ENCODE measurements at places on chromosomes 13 and 19. TPM values are rescaled to one million over a fixed set of nuclear protein-coding genes. Genes with fewer than 3 reads are reported as not detected.

ZNF829 gene
- total RNA-seq: 0.70 TPM

ERICH6B gene
- not detected for total RNA-seq

FAM124A gene
- total RNA-seq: 49.7 TPM

GRCh38 chr19:13764821-13765394, 586 bp downstream of the MRI1 start:
- H3K27me3 ChIP-seq: no peaks in the 10 kb centered on the region
- peak overlapping the region; percentile 78 for H3K4me3 ChIP-seq
- no peaks in the 10 kb centered on the region for H3K4me1 ChIP-seq
- H3K27ac ChIP-seq: no peak overlapping the region
- peaks cover 35% of the 10 kb centered on the region for H3K36me3 ChIP-seq

DNA sequence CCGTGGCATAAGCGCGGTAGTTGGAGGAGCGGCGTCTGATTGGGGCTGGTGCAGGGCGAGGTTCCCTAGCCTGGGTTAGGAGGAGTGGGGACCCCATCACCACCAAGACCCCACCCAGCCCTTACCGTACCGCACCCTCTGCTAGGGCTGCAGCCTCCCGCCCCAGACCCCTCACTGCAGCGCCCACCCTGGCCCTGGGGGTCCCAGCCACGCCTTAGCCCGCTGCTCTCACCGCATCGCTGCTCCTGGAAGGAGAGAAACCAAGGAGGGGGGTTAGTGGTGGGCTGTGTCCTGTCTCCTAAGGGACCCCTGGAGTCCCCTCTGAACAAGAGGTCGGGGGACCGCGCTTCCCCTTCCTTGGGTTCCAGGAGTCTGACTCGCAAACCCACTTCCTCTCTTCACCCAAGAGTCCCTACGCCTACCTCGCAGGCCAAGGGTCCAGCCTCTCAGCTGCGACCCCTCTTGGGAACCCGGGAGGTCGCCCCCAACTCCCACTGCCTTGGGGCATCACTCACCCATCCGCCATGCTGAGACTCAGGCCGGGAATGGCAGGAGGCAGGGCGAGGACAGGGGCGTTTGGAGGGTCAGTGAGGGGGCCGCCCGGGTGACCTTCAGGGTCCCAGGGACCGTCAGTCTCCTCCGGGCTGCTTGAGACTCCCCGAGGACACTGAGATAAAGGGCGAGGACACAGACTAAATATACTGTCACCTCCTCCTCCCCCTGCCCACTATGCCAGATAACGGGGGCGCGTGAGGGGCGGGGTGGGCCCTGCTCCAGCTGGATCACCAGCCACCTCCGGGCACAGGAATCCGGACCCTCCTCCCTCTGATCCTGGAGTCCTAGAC, at the start of gene TNNI3:
TSS of gene TNNI3 (minus strand) at position 669 of the 845 bp plus-strand sequence. CDS start at position 526, 143 bp downstream.
- H3K4me1 ChIP-seq: no peaks in the 10 kb centered on the region
- peak within 1 kb of the TSS; percentile 70 for H3K4me3 ChIP-seq
- DNase-seq: no peak
- H3K27me3 ChIP-seq: no peaks in the 10 kb centered on the region
- H3K27ac ChIP-seq: no peak within 1 kb of the TSS

- no peak for DNase-seq
- H3K27me3 ChIP-seq: no peaks in the 10 kb centered on the region
- H3K4me3 ChIP-seq: no peak overlapping the region
- peak overlapping the region; percentile 70 for H3K27ac ChIP-seq
Measured at GRCh38 chr19:2333807-2334211, 5.3 kb downstream of the SPPL2B start.

- H3K4me3 ChIP-seq: no peak overlapping the region
- H3K27ac ChIP-seq: no peak overlapping the region
- peak; percentile 60 for DNase-seq
- H3K4me1 ChIP-seq: peaks cover 13% of the 10 kb centered on the region
Measured at GRCh38 chr13:75889427-75889826, 253.3 kb downstream of the LMO7 start.

DNA sequence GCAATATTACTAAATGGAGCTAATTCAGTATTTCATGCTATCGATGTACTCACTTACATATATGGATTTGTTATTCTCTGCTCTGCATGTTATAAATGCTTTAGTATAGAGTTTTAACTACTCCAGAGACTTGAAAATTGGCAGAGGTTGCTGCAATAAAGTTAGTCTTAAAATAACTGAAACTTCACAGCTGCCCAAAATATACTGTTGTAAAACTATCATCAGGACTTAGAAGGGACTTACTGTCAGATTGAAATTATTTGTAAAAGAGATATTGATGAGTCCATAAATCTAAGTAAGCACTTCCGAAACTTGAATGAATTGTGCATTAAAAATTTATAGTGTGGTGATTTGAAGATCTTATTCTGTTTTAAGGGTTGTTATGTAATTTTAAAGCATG, 1178.2 kb upstream of the PCDH20 start:
- no peaks in the 10 kb centered on the region for H3K4me1 ChIP-seq
- DNase-seq: no peak
- H3K4me3 ChIP-seq: no peak overlapping the region
- no peak overlapping the region for H3K27ac ChIP-seq
- H3K27me3 ChIP-seq: no peaks in the 10 kb centered on the region
- no peaks in the 10 kb centered on the region for H3K36me3 ChIP-seq

DNA sequence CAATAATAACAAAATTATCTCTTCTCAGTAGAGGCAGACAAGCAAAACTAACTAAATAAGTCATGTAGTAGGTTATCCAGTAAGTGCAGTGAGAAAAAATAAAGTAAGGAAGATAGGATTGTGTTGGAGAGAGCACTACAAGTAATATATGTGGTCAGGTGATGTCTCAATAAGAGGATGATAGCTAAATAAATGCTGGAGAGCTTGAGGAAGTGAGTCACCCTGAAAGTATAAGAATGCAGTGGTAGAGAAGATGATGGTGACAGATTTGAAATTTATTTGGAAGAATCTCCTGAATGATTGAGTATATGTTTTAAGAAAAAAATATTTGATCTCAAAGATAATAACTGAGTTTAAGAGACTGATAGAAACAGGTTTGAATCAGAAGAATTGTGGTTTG, 152.2 kb upstream of the PRR20A start:
- no peak overlapping the region for H3K27ac ChIP-seq
- H3K4me1 ChIP-seq: no peaks in the 10 kb centered on the region
- no peaks in the 10 kb centered on the region for H3K36me3 ChIP-seq
- DNase-seq: no peak
- H3K4me3 ChIP-seq: no peak overlapping the region
- H3K27me3 ChIP-seq: no peaks in the 10 kb centered on the region

DNA sequence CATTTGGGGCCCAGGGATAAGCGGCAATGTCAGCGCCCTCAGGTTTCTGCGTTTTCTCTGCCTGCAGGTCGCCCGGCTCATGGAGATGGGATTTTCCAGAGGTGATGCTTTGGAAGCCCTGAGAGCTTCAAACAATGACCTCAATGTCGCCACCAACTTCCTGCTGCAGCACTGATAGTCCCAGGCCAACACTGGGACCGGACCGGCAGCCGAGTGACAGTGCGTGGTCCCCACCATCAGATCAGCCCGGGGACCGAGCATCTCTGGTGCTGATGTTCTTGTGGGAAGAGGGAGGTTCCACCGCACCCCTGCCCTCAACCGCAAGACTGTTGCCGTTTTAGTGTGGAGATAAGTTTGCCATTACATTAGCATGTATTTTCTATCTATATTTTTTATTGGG, 78.0 kb upstream of the GPR183 start:
- H3K36me3 ChIP-seq: peaks cover 16% of the 10 kb centered on the region
- no peaks in the 10 kb centered on the region for H3K4me1 ChIP-seq
- H3K4me3 ChIP-seq: no peak overlapping the region
- H3K27ac ChIP-seq: no peak overlapping the region
- DNase-seq: peak; percentile 38

DNA sequence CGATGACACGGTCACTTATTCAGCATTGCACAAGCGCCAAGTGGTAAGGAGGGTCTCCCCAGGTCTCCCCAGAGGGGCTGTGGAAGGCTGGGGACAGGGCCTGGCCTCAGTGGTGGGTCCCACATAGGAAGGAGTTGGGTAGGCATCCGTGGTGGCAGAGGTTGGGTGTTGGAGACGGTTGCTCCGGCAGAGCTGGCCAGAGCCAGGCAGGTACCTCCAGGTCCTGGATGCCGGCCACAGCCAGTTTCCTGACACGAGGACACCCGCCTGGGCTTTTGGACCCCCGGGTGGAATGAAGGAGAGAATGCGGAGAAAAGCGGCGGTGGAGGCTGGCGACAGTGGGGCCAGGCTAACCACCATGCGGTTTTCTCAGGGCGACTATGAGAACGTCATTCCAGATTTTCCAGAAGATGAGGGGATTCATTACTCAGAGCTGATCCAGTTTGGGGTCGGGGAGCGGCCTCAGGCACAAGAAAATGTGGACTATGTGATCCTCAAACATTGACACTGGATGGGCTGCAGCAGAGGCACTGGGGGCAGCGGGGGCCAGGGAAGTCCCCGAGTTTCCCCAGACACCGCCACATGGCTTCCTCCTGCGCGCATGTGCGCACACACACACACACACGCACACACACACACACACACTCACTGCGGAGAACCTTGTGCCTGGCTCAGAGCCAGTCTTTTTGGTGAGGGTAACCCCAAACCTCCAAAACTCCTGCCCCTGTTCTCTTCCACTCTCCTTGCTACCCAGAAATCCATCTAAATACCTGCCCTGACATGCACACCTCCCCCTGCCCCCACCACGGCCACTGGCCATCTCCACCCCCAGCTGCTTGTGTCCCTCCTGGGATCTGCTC, 1.3 kb upstream of the FFAR1 start:
- no peaks in the 10 kb centered on the region for H3K27me3 ChIP-seq
- DNase-seq: peak; percentile 46
- no peaks in the 10 kb centered on the region for H3K36me3 ChIP-seq
- no peaks in the 10 kb centered on the region for H3K4me1 ChIP-seq

DNA sequence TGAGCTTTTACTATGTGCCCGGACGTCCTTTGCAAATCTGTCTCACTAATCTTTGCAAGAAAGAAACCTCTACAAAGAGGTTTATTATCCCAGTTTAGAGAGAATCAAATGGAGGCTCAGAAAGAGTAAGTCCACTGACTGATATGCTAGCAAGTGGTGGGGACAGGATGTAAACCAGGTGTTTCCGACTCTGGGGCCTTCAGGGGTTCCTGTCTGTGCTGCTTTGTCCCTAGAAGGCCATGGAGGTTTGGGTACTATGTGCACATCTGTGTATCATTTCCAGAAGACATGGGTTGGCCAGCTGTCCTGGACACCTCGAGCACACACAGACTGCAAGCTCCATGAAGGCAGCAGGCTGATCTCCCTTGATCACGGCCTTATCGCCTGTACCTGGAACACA, 1.2 kb upstream of the KPTN start:
- no peaks in the 10 kb centered on the region for H3K27me3 ChIP-seq
- no peak overlapping the region for H3K4me3 ChIP-seq
- H3K27ac ChIP-seq: no peak overlapping the region
- H3K4me1 ChIP-seq: no peaks in the 10 kb centered on the region

All from endodermal cell (in vitro differentiated cells).